Motor neuron (in vitro differentiated cells): ENCODE measurements at places on chromosomes 2 and 18. TPM values are rescaled to one million over a fixed set of nuclear protein-coding genes. Genes with fewer than 3 reads are reported as not detected.

The AQP12B gene
- 0.16 and 0.25 TPM in 2 replicates for total RNA-seq

The PXDN gene
- total RNA-seq = 0.84 and 1.2 TPM in 2 replicates

The ATL2 gene
- total RNA-seq = 36.9 and 51.9 TPM in 2 replicates

GRCh38 chr2:65299246-65299645 is 71.6 kb downstream of the ACTR2 start:
- no peak for ATAC-seq

DNA sequence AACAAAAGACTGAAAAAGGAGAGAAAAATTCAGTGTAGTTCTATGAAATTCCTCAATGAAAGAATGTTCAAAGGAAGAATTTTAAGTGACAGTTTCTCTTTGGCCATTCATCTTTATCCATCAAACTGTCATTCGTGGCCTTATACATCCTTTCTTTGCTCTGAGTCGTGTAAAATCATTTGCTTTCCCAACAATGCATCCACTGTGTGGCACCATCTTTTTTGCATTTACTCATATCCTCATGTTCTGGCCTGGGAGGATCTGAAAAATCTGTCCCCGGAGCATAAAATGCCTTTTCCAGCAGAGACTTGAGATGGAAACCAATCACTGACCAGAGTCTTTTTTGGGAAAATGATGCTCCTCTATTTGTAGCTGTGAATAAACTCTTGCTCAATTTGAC is 240.3 kb upstream of the ETAA1 start:
- no peak for ATAC-seq

DNA sequence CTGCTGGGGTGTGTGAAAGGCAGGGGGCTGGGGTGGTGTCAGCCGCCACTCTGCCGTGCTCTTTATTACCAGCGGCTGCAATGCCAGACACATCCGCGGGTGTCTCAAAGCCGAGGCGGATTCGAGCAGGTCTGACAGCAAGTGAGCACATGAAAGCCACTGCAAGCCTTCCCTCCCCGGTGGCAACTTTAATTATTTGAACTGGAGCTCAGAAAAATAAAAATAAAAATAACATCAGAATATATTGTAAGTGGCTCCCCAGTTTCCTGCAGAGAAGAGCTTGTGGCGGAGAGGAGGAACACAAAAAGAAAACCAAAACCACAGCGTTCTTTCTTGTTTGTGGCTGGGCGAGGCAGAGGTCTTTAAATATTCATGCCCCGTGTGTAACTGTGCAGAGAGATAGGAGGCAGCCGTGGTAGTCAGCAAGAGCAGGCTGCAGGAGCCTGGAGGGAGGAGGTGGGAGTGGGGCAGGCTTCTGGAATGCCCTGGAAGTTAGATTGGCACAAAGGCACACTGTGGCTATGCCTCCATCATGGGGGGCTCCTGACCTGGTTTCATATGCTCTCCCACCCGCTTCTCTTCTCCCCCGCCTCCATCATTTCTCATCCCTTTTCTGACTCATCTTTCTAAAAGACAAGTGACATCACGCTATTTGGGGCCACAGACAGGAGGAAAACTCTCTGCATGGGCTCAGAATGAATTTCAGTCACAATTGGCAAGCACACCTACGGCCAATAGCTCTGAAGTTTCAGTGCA is 199.8 kb downstream of the CLIP4 start:
- ATAC-seq = peak; percentile 94

- ATAC-seq = peak; percentile 25
Measured at GRCh38 chr2:236871500-236872001, 214.1 kb upstream of the COPS8 start.

DNA sequence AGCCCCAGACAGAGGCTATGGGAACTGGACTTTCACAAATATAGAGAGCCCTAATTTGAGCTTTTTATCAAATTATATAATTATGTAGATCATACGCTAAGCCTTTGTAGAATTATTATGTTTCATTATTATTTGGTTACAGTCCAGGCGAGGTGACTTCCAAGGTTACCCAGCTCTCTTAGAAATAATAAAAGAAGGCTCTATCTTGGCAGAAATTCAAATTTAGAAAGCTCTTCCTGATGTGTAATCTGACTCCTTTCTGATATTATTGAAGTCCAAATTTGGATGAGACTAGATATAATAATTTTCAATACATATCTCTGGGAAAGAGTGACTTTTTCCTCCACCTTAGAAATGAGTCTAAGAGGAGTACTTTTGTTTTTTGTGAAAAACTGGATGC is 4.8 kb upstream of the SLC38A11 start:
- no peak for ATAC-seq

DNA sequence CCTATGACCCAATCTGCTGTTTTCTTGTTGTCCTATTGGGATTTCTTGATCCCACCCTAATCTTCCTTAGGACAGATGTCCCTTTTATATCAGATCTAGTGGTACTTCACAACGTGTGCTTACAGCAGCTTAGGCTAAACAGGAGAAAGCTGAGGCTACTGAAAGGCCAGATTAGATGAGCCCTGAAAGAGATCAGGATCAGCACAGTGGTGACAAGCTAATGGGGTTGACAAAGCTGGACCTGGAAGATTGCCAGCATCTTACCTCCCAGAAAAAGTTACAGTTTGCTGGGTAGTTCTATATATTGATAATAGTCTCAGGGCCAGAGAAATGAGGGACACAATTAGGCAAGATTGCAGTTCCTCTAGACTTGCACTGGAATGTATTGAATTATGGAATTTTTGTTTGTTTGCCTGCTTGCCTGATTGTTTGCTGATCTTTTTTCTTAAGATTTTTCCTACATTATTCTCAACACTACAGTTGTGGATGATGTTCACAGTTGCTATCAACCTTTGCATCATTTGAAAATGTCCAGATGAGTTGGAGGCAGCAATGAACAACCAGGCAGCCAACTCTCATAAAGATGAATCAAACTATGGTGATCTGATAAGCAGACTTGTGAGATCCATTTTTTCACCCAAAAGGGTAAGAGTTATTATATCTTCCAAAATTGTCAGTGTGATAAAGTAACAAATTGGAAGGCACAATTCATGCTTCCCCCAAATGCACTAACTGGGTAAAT is 49.1 kb upstream of the PIK3C3 start:
- no peak for ATAC-seq

- peak; percentile 91 for ATAC-seq
Measured at GRCh38 chr2:170276925-170277629, 99.1 kb downstream of the MYO3B start.

GRCh38 chr18:58558471-58558870 is 70.4 kb downstream of the ALPK2 start:
- no peak for ATAC-seq

DNA sequence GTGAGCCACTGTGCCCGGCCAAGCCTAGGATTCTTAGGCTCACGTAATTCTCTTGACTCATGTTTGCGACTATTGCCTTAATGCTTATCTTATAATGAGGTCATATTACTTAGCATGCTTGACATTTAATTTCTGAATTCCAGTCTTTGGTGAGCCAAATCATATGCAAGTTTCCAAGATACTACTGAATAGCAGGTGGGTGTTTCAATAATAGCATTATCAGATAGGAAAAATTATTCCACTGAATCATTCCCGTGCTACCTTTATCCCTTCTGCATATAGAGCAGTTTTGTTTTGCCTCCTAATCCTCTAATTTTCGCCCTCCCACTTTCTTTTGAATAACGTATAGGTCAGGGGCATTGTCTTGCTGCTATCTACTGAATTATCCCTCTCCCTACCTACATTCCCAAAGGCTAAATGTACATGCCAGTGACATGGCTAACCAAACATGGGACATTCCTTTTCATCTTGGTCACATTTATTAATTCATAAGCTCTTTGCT is 4.9 kb downstream of the DAW1 start:
- no peak for ATAC-seq

DNA sequence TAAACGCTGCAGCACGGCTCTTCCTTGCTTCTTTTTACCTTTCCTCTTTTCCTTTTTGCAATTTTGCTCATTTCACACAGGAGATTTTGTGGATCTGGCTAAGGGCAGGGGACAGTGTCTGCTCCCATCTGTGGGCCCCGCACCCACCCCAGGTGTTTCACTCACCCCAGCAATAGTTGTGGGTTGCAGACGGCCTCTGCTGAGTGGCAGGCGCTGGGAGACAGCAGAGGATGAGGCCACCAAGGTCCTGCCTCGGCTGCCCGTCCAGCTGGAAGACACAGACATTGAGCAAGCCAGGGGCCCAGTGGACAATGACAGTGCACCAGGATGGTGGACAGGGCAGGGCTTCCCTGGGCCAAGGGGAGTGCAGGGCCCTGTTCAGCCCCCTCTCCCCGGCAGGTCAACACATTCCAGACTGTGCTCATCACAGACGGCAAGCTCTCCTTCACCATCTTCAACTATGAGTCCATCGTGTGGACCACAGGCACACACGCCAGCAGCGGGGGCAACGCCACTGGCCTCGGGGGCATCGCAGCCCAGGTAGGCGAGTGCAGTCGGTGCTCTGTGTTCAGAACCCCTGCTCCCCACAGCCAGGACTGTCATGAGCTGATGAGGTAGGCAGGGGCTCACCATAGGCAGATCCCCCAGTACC is 35.0 kb downstream of the SNED1 start:
- no peak for ATAC-seq

GRCh38 chr2:230282936-230283335 is 44.1 kb upstream of the SP140L start:
- no peak for ATAC-seq

GRCh38 chr18:26386002-26386401 is 159.8 kb downstream of the TAF4B start:
- ATAC-seq = peak; percentile 91

- no peak for ATAC-seq
Measured at GRCh38 chr18:43720041-43720440, 442.8 kb upstream of the SYT4 start.

GRCh38 chr2:231222318-231223000 is 24.0 kb downstream of the ARMC9 start:
- ATAC-seq = no peak

DNA sequence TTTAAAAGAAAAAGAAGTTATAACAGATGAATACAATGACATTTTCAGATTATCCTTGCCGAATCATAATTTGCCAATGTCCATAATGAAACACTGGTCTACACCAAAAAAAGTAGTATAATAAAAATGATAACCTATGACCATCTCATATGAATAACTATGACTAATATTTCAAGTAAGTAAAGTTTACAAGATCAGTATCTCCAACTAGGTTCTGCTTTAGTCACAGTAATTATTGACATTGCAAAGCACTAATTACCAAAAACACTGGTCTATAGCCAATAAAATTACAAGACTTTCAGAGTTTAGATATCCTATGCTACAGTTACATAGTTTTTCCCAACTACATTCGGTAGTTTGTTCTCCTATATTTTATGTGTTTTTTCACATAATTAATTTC is 136.7 kb downstream of the MEMO1 start:
- no peak for ATAC-seq

DNA sequence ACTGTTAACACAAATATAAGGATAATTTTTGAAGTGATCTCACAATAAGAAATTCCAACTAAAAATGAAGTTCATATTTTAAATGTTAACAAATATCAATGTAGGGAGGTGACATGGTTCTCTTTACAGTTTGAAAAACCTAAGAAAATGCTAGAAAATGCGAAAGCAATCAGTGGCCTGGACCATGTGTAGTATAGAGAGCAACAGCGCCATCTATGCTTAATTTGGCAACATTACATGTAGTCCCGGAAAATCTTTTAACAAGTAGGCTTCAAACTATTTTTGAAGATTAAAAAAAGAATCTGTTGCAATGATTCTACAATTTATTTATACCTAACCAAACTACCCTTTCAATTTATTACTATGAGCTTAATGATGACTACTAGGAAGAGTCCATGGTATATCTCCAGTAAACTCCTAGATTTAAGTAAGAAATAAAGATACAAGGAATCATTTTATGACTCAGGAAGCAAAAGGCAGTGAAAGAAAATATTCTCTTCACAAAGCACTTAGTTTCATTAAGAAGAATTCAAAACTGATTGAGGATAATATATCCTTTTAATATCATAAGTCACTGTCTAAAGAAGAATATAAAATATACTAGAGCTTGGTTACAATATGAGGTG is 33.3 kb downstream of the NDUFA10 start:
- peak; percentile 53 for ATAC-seq

DNA sequence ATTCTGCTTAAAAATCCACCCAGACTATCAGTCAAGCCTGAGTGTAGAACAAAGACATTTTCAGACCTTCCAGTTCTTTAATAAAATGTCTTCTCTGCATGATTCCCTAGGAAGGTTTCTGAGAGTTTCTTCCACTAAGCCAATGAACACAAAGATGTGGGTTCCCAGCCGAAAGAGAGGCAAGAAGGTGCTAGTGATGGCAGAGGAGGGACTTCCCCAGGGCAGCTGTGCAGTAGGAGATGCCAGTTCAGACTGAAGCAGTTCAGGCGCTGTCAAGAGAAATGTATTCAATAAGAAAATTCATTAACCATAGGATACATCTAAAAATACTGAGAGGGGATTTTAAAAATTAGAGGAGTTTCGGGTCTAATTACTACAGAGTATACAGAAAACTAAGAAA is 83.3 kb downstream of the RND3 start:
- ATAC-seq = no peak
